ENCODE measurements at places on chromosomes 16 and 17.

- DNase-seq, result no peak
Observed at GRCh38 chr16:1820096-1820945, 6.3 kb downstream of the HAGH start.

GRCh38 chr16:3949287-3949686 lies 68.8 kb upstream of the CREBBP start:
- DNase-seq, result no peak

DNA sequence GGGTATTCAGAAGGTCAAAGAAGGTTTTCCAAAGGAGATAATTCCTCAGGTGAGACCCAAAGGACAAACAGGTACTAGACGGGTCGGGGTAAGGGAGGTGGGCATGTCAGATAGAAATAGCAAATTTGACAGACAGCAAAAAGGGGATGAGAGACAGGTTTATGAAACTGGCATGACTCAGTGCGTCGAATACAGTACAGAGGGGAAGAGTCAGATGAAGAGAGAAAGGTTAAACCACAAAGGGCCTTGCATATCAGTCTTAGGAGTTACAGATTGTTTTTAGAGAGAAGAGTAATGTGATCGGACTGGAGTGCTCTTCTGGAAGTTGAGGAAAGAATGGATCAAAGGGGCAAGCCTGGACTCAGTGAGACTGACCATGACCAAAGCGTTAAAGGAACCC lies 88.4 kb downstream of the ZZEF1 start:
- DNase-seq, result no peak

GRCh38 chr16:81405702-81406113 lies 38.9 kb upstream of the CMIP start:
- DNase-seq, result peak; percentile 24

DNA sequence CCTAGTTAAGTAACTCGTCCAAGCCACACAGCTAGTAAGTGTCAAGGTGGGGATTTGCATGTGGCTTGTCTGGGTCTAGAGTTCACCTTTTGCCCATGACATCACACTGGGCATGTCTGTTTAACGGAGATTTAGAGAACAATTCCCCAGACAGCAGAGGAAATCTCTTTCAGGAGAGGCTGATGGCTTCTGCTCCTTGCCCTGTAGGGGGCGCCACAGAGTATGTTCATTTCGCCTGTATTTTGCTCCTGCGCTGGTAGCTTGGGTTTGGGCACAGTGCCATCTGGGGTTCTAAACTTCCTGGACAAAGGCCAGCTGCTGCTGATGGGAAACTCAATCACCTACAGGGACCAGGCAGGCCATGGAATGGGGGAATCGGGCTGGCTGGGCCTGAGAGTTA lies 20.4 kb downstream of the OTOA start:
- peak; percentile 65 for DNase-seq

GRCh38 chr16:53600126-53600525 lies 97.1 kb upstream of the AKTIP start:
- DNase-seq, result no peak

GRCh38 chr17:82703935-82704865 lies 5.7 kb upstream of the RAB40B start:
- DNase-seq, result no peak

DNA sequence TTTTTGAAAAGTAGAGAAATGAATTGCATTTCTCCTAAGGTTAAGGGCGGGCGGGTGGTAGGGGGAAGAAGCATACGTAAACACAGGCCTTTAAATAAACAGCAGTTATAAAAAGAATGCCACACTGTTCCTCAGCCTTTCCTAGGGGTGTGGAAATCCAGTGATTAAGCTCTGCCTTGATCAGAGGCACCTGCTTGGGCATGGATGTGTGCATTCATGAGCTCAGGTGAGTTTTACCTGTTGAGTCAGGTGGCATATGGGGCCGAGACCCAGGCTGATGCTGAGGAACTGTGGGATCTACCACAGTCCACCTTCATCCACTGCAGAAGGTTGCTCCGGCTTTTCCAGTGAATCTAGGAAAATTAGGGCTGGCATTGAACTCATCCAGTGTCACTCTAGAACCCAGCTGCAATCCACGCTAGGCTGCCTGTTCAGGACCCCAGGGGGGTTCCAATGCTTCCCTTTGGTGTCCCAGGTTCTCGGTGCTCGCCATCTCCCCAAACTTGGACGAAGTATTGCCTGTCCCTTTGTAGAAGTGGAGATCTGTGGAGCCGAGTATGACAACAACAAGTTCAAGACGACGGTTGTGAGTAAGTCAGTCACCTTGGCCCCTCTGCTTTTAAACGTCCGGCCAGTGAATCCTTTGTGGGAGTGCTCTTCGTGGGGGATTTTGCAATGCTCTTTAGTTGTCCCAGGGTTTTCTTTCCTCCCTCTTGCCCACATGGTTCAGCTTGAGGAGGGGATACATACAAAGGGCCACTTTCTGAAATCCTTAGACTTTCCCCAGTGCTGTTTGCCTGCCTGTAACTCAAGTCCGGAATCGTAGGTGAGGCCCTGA lies 72.7 kb downstream of the SDR42E1 start:
- DNase-seq, result no peak

DNA sequence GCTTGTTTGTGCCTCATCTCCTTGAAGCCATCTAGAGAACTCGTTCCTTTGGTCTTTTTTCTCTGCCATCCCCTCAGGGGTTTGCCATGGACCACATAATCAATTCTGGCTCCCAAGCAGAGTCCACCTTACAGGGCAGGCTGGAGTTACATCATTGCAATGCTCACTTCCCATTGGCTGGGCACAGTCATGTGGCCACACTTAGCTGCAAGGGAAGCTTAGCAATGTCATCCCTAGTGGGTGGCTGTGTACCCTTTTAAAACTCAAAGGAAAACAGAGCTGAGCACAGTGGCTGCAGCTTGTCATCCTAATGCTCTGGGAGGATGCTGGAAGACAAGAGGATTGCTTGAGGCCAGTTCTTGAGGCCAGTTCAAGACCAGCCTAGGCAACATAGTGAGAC lies 41.9 kb upstream of the POLR3E start:
- DNase-seq, result no peak

DNA sequence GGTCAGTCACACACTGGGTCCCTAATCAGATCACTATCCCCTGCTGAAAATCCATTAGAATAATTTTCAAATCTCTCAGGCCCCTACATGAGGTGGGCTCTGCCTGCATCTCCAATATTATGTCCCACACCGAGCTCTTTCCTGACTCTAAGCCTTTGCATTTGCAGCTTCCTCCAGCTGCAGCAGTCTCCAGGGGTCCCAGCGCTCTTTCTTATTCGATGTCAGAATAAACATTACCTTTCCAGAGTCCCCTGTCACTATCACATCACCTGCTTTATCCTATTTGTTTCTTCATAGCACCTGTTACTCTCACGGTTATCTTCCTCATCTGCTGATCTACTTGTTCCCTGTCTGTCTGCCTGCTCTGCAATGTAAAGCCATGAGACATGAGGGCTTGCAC lies 57.3 kb upstream of the MON1B start:
- DNase-seq, result no peak

DNA sequence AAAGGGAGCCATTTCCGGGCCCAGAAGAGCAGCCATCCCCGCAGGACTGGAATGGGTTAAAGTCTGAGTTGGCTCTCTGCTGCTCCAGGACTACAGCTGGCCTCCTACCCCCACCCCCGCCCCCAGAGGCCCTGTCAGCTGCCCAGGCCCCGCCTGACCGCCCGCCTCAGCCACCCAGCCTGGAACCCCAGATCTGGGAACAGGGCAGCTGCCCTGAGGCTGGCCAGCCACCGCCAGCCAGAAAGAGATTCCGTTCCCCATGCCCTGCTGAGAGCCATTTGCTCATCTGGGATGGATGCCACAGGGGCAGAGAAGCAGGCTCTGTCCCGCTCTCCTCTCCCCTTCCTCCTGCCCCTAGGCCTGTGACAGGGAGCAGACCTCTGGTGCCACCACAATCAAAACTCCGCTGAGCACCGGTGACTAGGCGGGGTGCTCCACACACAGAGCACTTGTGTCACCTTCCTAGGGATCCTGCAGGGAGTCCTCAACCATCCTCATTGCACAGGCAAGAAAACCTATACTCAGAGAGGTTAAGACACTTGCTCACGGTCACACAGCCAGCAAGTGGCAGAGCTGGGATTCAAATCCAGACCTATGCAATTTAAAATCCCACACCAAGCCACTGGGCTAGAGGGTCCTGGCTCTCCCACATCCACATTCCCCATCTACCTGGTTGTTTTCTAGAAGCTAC lies 44.1 kb downstream of the ZNF423 start:
- no peak for DNase-seq
